Posterior vena cava (tissue), 2 donors: ENCODE measurements at places on chromosomes 5 and 9. TPM values are rescaled to one million over a fixed set of nuclear protein-coding genes. Genes with fewer than 3 reads are reported as not detected.

GRCh38 chr9:133715866-133716563, 22.1 kb downstream of the SARDH start:
- peak; percentile 82 for DNase-seq

GRCh38 chr9:137294091-137294680, 7.9 kb downstream of the NRARP start:
- DNase-seq = no peak

GRCh38 chr9:13934416-13934815, 379.5 kb downstream of the NFIB start:
- no peak for DNase-seq

DNA sequence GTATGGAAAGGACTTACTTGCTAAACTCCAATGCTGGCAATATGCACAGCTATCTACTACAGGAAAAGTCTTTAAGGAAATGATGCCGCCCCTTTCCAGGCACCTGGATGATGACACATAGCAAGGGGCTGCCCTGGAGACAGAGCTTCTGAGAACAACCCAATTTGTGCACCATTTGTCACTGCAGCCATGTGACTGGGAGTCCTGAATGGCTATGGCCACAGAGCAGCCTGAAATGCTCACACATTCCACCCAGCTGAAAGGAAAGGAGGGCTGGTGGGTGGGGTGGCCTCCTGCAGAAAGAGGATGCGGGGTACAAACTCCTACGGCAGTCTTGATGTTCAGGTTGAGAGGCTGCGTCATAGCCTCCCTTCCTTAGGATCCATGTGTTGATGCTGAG, 70.1 kb upstream of the FSTL4 start:
- DNase-seq = no peak

GRCh38 chr9:16482764-16483163, 387.7 kb downstream of the BNC2 start:
- DNase-seq = no peak

DNA sequence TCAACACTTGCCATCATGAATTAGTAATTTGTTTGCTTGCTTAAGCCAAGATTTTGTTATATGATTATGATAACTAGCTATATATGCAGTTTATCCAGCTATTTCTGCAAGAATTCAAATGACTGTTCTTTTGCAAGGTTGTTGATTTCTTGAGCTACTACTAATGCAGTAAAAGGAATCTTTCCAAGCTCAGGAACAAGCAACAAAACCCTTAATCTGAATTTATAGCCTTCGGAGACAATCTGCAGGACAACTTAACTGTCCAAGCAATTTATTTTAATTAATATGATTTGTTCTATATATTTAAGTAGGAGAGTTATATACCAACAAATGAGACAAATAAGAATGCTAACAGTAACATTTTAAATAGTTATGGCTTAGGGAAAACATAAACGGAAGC, 426.8 kb upstream of the POU5F2 start:
- DNase-seq = no peak

DNA sequence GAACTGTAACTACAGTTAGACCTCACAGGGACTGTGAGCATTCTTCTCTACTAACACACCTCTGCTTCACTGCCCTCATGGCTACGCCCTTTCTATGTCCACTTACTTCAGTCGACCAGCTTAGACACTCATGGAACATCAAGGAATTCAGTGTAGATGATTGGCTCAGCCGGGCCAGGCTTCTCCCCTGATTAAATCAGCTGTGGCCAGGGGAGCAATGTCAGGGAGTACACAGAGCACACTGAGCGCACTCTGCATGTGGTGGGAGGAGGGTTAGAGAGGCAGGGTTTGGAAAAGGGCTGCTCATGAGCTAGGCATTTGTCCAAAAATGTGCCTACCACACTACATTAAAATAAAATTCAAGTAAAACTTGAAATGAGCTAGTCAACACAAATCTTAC, 400.5 kb downstream of the ARRDC3 start:
- DNase-seq = no peak

GRCh38 chr5:72293495-72294055, 26.5 kb downstream of the MRPS27 start:
- no peak for DNase-seq

GRCh38 chr9:78622126-78622525, 325.2 kb downstream of the PSAT1 start:
- DNase-seq = no peak

GRCh38 chr5:18043344-18043743, 409.1 kb downstream of the TAF11L14 start:
- no peak for DNase-seq

- DNase-seq = no peak
Observed at GRCh38 chr9:37582548-37583157, 6.5 kb upstream of the FBXO10 start.

DNA sequence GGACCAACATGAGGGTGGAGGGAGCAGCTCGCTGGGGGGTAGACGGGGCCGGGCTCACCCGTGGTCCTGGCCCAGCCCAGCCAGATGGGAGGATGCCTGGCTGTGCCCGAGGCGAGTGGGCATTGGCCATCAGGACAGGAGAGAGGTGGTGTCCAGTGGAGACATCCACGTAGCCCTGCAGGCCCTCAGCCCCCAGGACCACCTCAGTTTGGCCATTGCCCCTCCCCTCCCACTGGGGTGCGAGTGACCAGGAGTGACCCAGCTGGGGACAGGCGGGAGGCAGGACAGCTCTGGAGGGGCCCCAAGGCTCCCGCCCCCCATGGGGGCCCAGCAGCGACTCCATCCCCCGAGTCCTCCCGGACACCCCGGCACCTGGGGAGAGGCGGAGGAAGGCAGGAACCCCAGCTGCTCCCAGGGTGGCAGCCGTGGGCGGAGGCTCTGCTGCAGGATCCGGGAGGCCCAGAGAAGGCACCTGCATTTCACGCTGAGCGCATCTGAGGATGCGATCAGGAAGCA, 8.3 kb downstream of the NOXA1 start:
- peak; percentile 75 for DNase-seq

GRCh38 chr5:174608631-174609097, 115.7 kb upstream of the MSX2 start:
- DNase-seq = peak; percentile 88

- DNase-seq = no peak
Observed at GRCh38 chr5:141716009-141716408, 34.0 kb upstream of the ARAP3 start.

DNA sequence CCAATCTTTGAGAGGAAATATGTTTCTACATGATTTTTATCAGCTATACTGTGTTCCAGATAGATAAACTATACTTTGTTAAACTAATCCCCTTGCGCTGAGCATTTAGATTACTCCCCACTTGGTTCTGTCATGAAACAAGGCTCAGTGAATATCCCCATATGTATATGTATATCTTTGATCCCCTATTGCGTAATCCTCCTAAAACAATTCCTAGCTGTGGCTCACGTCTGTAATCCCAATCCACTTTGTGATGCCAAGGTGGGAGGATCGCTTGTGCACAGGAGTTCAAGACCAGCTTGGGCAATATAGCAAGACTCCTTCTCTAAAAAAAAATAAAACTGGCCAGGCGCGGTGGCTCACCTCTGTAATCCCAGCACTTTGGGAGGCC, 2.7 kb downstream of the PHYHD1 start:
- no peak for DNase-seq

DNA sequence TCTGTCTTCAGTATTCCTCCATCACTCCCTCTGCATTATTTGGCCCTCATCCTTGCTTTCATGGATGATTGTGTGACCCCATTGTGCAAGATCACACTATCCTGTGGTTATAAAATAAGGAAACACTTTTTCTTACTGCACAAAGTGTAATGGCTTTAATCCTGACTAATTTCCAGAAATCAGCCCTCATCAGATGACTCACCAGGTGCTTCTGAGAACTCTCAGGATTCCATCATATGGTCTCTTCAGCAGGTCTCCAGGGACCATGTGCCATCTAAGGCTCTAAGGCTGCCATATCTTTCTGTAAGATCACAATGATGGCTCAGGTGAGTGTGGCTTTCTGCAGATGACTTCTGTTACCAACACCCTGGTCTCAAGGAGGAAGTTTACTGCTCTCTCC, 27.3 kb upstream of the FER start:
- no peak for DNase-seq

- no peak for DNase-seq
Observed at GRCh38 chr9:86285261-86285660, 2.9 kb upstream of the ISCA1 start.

GRCh38 chr5:142106061-142106460, 2.5 kb upstream of the NDFIP1 start:
- no peak for DNase-seq

DNA sequence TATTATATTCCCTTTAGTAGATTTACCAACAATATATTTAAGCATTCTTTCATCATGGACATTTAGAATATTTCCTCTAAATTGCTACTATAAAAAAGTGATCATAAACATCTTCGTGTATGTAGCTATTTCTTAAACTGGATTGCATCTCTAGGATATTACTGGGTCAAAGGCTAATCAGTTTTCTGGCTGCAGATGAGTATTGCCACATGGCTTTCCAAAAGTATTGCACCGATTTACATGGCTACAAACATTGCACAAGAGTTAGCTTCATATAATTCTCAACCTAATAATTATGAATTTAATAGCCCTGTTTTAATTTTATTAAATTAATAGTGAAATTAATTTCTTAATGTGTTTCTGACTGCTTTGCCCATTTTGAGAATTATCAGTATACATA, 183.4 kb downstream of the DMRT2 start:
- DNase-seq = no peak

FGF1 gene
- 5.0 TPM for total RNA-seq

RNF183 gene
- total RNA-seq = not detected

HMGCS1 gene
- 41.2 TPM for total RNA-seq

LRRC19 gene
- not detected for total RNA-seq

TYRP1 gene
- 0.67 TPM for total RNA-seq

CDH10 gene
- not detected for total RNA-seq

GHR gene
- 11.4 TPM for total RNA-seq

LCN1 gene
- 2.4 TPM for total RNA-seq

RCL1 gene
- 22.1 TPM for total RNA-seq

FOXD4 gene
- 0.24 TPM for total RNA-seq

SEMA5A gene
- total RNA-seq = 34.1 TPM

C9orf152 gene
- not detected for total RNA-seq
